ENCODE measurements at places on chromosomes 4 and X. TPM values are rescaled to one million over a fixed set of nuclear protein-coding genes. Genes with fewer than 3 reads are reported as not detected.

The MAGEB16 gene
- polyA plus RNA-seq = not detected

The HMGN5 gene
- 20.3 TPM for polyA plus RNA-seq

The SSX2B gene
- not detected for polyA plus RNA-seq

The PPP4R3C gene
- polyA plus RNA-seq = not detected

The DNAAF6 gene
- not detected for polyA plus RNA-seq

The GPR34 gene
- polyA plus RNA-seq = 10.5 TPM

The GPRASP1 gene
- polyA plus RNA-seq = 13.8 TPM

The SUPT20HL1 gene
- polyA plus RNA-seq = 0.10 TPM

The RAB40A gene
- 1.8 TPM for polyA plus RNA-seq

The KLHL13 gene
- polyA plus RNA-seq = 73.6 TPM

The FRMPD4 gene
- polyA plus RNA-seq = 0.19 TPM

The SLC2A9 gene
- 28.7 TPM for polyA plus RNA-seq

The REPS2 gene
- 3.7 TPM for polyA plus RNA-seq

The OTC gene
- polyA plus RNA-seq = 74.5 TPM

The CDX4 gene
- not detected for polyA plus RNA-seq

The BEX4 gene
- 94.7 TPM for polyA plus RNA-seq

The ANK2 gene
- polyA plus RNA-seq = 50.4 TPM

The TMSB15A gene
- polyA plus RNA-seq = 18.6 TPM

The CXCL3 gene
- 1.4 TPM for polyA plus RNA-seq

The SSX3 gene
- polyA plus RNA-seq = not detected

The CYTL1 gene
- 6.7 TPM for polyA plus RNA-seq

The AVPR2 gene
- polyA plus RNA-seq = 0.28 TPM

Data from large intestine (tissue), 12 donors.